CD4-positive, alpha-beta T cell treated with Interleukin-2 at 100 ng/mL for 4 hours (primary cell): ENCODE measurements at places on chromosomes 7 and 10.

DNA sequence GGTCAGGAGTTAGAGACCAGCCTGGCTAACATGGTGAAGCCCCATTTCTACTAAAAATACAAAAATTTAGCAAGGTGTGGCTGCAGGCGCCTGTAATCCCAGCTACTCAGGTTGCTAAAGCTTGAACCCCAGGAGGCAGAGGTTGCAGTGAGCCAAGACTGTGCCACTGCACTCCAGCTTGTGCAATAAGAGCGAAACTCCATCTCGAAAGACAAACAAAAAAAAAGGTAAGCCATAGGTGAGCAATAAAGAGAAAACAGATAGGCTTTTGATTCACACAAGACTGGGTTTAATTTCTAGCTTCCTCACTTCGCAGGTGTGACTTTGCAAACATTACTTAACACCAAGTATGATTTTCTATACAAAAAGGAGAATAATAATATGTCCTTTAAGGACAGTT, 72.3 kb upstream of the ACBD5 start:
- no peak for DNase-seq

- DNase-seq = no peak
Measured at GRCh38 chr7:43372676-43373355, 210.1 kb upstream of the STK17A start.

GRCh38 chr7:117186218-117187010, 136.4 kb downstream of the WNT2 start:
- no peak for DNase-seq

DNA sequence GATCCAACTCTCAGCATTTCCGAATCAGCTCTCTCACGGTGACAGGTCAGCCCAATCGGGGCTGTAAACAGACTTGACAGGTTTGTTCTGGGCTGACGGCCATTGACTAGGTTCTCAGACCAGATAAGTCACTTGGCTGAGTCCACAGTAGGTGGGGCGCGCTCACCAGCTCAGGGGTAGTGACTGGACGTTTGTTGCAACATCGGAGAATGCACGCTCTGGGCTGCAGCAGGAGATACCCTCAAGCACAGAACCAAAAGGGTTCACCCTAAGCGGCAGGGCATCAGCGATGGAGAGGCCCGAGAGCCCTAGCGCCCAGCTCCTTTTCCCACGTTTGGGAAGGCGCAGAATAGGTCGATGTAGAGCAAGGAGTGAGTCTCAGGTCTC, 1.8 kb downstream of the KLLN start:
- DNase-seq = no peak

- DNase-seq = no peak
Measured at GRCh38 chr7:67462781-67463191, 466.2 kb downstream of the TYW1 start.
